ENCODE measurements at places on chromosomes 5 and 9.

GRCh38 chr5:150085950-150086715 lies at the start of gene CSF1R:
Gene CSF1R, minus strand, starts transcription at chr5:150086554. Its CDS starts 127 bp downstream, at chr5:150086427.
- no peak for DNase-seq

- DNase-seq: peak; percentile 17
These were observed 39.3 kb upstream of the CDC42SE2 start for GRCh38 chr5:131224387-131225201.

GRCh38 chr9:111287127-111287526 lies 42.9 kb downstream of the OR2K2 start:
- DNase-seq: no peak

- DNase-seq: no peak
These were observed 16.6 kb downstream of the OCLN start for GRCh38 chr5:69509212-69509611.

DNA sequence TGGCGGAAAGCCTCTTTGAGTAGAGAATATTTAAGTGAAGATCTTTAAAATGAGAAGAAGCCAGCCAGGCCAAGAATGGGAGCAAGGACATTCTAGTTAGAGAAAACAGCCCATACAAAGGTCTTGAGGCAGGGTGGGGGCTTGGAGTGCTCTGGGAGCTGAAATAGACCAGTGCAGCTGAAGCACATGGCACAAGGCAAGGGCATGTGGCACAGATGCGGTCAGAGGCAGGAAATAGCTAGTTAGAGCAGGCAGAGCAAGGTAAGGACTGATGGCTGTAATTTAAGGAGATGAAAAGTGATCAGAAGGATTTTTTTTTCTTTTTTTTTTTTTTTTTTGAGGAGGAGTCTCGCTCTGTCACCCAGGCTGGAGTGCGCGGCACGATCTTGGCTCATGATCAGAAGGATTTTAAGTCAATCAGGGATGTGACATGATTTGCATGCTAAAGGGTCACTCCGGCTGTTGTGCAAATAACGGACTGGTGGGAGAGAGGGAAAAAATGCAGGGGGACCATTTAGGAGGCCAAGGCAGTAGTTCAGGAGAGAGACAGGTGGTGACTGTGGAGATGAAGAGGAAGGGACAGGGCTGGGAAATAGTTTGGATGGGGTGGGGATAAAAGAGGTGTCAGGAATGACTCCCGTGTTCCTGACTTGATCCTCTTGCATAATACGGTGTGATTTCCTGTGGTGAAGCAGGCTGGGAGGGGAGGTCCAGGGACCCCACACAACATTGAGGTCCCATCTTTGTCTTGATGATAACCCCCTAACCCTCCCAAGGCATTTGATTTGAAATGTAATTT lies 207.6 kb downstream of the HSPA4 start:
- DNase-seq: peak; percentile 36

GRCh38 chr5:65292196-65292595 lies 189.5 kb downstream of the ADAMTS6 start:
- no peak for DNase-seq

GRCh38 chr9:128146591-128147120 lies 2.6 kb upstream of the LCN2 start:
- no peak for DNase-seq

DNA sequence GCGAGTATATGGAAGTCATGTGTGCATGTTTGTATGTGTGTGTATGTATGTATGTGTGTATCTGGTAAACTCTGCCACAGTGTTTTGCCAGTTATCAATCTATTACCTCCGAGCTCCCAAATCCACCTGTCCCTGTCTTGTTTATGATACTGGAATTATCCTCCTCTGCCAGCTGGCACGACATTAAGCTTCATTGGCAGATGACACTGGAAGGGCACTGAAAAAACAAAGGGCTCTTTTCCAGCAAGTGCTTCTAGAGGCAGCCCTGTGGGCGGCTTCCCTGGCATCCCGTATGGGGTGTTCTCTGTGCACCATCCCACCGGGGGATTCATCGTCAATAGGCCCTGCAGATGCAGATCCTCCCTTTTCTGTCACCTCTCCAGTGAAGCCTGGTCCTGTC lies 221.5 kb downstream of the MSX2 start:
- DNase-seq: no peak

- no peak for DNase-seq
These were observed 72.5 kb upstream of the PCA3 start for GRCh38 chr9:76691517-76692313.

GRCh38 chr5:41856644-41857491 lies 13.4 kb downstream of the OXCT1 start:
- peak; percentile 59 for DNase-seq

DNA sequence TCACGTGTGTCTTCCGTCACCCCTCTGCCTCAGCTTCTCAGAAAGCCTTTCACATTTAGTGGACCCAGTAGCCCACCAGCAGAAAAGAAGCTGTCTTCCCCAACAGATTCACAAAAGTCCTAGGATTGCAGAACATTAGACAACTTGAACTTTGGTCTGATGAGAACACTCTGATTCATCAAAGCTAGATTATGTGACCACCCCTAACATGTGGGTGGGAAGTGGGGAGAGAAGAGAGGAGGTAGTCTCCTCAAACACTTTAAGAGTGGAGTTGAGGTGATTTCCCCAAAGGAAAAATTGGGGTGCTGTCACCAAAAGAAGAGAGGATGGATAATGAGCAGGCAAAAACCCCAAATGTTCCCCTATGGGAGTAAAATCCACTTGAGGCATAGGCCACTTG lies 41.4 kb upstream of the SMIM23 start:
- DNase-seq: no peak

Measured in activated CD4-positive, alpha-beta T cell treated with anti-CD3 and anti-CD28 coated beads for 36 hours (primary cell).